Caudate nucleus (tissue), 63 donors: ENCODE measurements at places on chromosomes 7 and 10.
A peak's percentile ranks its signal among the peaks of the same experiment; 100 is the strongest.

GRCh38 chr7:39681887-39682441 lies 58.6 kb downstream of the RALA start:
- no peak for DNase-seq

- DNase-seq, result no peak
Observed at GRCh38 chr10:127441350-127442219, 107.5 kb upstream of the NPS start.

- DNase-seq, result no peak
Observed at GRCh38 chr7:234708-235553, 42.6 kb downstream of the FAM20C start.

DNA sequence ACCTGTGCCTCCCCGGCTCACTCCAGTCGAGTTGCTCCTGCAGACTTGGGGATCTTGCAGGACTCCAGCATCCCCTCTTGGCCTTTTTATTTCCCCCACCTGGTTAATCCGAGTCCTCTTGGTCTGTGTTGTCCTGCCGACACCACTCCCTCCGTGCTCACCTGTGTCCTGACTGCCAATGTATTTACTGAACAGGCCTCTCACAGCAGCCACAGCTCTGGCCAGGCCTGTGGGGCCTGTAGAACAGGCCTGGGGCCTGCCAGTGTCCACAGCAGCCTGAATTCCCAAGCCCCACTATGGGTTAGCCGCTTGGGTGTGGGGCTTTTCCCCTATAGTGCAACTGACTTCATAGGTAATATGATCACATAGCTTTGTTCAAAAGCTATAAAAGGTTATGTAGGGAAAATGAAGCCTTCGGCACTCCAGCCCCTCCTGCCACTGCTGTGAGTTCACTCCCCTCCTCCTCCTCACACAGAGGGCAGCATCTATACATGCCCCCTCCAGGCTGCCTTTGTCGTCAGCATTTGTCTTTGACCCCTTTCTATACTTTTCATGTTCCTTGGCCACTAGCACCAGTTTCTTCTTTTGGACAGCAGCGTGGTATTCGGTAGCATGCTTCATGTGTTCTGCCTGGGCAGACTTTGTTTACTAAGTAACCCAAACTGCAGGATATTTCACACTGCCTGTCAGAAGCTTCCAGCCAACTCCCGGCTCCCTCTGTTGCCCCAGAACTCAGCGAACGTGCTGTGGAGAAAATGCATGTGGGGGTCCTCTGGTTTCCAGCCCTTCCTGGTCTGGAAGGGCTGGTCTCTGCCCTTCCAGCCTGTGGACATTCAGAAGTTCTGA lies 46.1 kb downstream of the ZNF467 start:
- no peak for DNase-seq

DNA sequence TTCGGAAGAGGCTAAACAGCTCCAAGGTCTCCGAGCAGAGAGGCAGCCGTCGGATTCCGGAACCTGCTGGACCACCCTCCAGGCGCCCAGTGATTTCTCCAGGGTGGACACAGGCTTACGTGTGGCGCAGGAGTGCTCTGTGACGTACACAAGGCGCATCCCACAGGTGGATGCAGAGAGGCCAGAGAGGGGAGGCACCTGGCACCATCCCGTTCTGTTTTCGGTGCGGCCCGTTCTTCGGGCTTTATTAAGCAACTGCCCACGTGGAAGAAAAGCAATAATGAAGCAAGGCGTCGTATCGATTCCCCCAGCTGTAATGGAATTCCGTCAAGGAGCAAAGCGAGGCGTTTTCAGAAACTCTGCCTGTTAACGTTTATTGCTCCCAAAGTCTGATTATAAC lies 163.6 kb downstream of the PTPRN2 start:
- no peak for DNase-seq

- DNase-seq, result peak; percentile 32
Observed at GRCh38 chr7:112422842-112423496, 27.3 kb upstream of the IFRD1 start.

DNA sequence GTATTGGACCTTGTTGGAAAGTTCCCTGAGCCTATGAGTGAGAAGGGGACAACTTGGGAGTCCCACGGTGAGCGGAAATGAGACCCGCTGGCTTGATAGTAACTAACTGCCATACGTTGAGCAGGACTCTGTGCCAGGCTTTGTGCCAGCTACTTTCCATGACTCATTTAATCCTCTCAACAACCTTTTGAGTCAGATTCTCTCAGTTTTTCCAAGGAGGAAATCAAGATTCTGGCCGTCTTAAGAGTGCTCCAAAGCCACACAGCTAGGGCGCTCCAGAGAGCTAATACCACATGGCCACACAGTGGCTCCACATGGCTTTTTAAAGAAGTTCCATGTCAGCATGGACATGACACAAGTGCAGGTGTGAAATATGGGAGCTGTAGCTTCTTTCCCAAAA lies 55.7 kb downstream of the NOD1 start:
- no peak for DNase-seq

DNA sequence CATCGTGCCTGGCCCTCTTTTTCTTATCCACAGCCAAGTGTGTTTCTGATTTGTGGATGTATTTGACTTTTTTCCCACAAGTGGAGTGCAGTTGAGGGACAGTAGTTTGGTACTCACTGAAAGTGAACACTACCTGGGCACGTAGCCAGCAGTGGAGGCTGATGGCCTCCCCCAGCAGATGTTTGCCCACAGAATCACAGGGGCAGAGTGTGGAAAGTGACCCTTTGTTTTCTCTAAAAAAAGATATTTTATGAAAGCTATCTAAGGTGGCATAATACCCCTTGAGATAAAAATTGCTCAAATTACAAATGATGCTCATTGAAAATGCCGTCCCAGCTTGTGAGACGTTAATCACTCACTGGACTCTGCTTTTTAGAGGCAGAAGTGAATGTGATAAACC lies 29.1 kb downstream of the WDR37 start:
- DNase-seq, result no peak

GRCh38 chr10:124347956-124348355 lies 70.8 kb downstream of the OAT start:
- no peak for DNase-seq

DNA sequence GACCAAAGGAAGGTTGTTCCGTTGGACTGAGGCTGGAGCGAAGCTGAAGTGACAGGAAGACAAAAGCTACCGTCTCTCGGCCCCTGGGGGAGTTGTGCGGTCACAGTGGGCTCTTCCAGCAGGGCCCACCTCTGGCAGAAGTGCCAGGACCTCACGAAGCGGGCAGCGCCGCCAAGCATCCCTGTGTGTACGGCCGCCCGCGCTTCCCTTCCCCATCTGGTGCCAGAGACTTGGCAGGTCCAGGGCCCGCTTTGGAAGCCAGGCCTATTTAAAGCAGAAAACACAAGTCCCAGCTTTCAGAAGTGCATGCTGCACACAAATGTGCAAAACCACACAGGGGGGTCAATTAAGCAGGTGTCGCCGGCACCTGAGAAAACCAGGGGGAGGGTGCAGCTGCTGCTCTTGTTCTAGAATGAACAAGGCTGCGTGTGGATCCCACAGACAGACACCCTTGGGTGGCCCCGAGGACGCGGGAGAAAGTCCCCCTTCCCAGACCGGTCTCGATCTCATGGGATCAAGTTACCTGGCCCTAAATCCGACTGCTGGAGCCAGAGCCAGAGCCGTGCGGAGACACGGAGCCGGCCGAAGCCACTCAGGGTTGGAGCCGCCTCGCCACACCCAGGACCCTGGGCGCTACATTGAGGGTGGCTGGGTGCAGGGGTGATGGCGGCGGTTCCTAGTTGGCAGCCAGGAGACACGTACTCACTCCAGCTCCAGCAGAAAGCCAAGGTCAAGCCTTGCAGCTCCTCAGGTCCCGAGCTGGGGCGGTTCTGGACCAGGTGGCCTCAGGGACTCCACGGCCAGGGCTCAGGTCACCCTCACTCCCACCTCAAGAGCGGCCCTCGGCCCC lies 51.8 kb upstream of the PPP2R2D start:
- DNase-seq, result no peak

- no peak for DNase-seq
Observed at GRCh38 chr10:1488970-1489548, 248.3 kb downstream of the ADARB2 start.

GRCh38 chr10:70500812-70501301 lies 22.3 kb downstream of the PALD1 start:
- DNase-seq, result no peak

GRCh38 chr7:47636433-47637175 lies 54.7 kb upstream of the TNS3 start:
- no peak for DNase-seq

- peak; percentile 20 for DNase-seq
Observed at GRCh38 chr10:18104223-18104872, 35.9 kb upstream of the CACNB2 start.

DNA sequence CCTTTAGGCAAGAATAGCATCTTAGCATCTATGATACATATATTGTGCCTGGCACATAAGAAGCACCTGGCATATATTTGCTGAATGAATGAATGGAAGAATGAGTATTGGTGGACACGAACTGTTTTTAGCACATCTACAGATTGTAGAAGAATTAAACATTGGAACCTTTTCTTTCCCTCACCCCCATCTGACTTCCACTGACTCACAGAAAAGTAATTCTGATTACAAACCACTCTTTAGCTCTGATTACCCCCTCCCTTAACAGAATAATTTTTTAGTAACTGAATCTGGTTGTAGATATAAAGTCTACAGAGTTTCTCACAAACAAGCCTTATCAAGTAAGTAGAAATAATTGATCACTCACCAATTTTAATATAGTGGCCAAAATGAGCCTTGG lies 31.9 kb downstream of the SLC26A4 start:
- no peak for DNase-seq

GRCh38 chr10:17037910-17038309 lies 91.7 kb downstream of the CUBN start:
- DNase-seq, result no peak

DNA sequence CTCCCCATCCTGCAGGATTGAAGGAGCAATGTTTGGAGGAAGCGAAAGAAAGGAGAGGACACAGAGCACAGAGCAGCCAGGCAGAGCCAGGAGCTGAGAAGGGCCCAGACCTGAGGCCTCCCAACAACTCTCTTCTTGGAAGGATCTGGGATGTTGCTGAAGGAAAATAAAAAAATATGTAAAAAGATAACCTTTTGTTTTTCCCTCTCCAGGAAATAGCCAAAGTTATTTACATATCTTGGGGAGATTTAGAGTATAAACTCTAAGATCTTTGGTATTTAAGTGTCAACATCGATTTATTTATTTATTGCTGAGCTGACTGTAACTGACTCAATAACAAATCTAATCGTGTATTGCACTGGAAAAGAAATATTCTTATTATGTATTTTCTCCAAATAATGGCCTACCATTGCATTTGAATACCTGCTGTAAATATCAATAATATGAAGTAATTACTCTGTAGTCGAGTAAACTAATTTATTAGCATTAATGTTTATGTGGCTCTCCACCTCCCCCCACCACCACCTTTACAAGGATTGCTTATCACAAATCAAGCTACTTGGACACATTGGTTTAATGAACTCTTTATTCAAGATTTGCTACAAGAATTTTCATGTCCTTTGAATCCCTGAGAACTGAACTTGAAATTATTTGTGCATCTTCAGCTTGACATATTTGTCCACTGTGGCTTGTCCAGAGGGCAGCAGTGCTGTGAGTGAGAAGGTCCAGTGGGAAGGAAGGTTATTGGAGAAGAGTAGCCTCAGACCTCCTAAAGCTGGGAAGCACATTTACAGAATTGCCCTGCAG lies 1.8 kb upstream of the HOXA11 start:
- DNase-seq, result no peak

DNA sequence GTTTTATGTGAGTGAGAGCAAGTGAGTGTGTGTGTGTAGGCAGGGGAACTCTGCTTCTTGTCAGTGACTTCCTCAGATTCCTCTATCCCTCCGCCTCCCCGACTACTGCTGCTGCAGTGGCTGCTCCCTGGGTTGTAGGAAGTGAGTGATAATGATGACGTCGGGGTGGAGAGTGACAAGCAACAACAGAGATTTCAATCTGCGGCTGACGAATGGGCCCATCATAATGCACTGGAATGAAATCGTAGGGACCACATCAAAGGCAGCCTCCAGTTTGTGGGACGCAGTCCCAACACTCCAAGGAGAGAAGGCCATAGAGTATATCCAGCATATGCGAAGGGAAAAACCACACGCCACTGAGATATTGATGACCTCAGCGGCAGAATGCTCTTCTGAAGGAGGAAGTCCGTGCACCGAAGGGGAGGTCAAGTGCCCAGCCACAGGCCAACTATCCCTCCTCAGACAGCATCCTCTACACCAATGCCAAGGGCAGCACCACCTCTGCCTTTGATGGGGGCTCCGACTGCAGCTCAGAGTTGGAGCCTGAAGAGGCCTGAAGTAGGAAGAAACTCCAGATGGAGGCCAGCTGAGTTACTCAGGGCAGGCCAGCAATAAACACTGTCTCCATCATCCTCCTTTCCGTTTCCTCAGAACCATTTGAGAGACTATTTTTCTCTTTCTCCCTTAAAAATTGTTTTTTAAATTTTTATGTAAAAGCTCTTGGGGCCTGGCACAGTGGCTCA lies 11.3 kb upstream of the STMP1 start:
- DNase-seq, result peak; percentile 26

DNA sequence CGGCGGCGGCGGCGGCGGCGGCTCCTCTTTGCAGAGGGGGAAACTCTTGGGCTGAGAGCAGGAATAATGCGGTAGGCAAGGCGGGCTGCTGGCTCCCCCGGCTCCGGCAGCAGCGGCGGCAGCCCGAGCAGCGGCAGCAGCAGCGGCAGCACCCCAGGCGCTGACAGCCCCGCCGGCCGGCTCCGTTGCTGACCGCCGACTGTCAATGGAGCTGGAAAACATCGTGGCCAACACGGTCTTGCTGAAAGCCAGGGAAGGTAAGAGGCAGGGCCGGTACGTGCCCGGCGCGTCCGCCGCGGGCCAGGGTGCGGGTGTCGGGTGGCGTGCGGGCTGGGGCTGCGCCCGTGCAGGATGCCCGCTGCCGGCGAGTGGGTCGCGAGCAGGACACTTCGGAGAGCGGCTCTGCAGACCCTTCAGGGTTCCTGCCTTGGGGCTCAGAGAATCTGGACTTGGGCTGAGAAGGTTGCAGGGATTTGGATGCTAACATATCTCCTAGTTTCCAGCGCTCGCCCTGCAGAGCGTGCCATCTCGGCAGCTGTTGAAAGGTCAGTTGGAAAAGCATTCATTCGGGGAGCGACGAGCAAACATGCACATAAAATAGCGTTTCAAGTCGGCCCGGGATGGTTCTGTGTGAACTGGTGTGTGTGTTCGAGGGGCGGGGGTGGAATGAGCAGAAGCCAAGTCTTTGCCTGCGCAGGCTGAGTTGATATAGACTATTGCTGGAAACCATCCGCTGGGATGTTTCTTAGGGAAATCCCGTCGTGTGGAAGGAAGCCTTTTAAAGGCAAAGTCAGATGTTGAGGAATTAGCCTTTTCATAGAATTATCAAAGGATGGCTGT lies 562 bp downstream of the GRK5 start:
- DNase-seq, result peak; percentile 70

DNA sequence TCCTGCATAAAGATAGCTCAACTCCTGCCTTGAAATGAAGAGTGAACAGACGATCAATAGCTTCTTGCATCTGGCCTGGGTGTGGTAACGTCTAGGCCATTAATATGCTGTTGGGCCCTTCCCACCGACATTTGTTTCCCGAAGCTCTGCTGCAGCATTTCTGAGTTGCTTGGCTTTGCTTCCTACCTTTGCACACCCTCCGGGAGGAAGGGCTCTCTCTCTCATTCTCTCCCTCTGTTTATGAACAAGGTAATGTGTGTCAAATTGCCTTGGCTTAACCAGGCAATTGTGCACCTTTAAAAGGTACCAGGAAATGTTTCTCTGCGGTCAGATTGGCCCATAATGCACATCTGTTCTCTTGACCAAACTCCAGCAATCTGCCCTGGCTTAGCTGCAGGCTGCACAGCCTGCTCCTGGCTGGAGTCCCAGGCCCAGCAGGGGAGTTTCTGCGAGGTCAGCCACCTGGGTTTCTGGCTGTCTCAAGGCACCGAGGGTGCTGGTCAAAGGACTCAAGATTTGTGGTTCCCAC lies 223.7 kb downstream of the SNX10 start:
- DNase-seq, result no peak

- DNase-seq, result no peak
Observed at GRCh38 chr10:96614515-96614914, 27.7 kb upstream of the TM9SF3 start.
